ENCODE measurements at places on chromosomes 7 and 10.

- DNase-seq = no peak
Measured at GRCh38 chr10:88244781-88245625, 338.1 kb downstream of the RNLS start.

DNA sequence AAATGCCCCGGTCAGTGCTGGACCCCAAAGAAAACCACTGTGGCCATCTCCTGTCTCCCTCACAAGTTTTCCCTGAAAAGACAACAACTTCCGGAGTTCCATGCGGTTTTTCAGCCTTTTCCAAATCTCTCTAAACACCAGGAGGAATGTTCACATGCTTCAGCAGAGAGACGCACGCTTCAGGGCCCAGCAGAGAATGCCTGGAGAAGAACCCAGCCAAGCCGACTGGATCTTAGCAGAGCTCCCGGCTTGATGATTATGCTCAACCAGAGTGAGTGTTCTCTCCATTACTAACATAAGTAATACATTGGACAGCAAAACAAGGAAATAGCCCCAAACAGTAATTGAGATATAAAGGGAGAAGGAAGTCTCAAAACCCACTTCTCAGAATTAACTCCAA, 17.9 kb downstream of the PRKCQ start:
- no peak for DNase-seq

GRCh38 chr7:148368562-148368961, 222.0 kb upstream of the C7orf33 start:
- DNase-seq = no peak

- DNase-seq = no peak
Measured at GRCh38 chr7:109101332-109101731, 531.7 kb downstream of the DNAJB9 start.

- DNase-seq = peak; percentile 51
Measured at GRCh38 chr10:86535132-86535882, 13.7 kb upstream of the WAPL start.

DNA sequence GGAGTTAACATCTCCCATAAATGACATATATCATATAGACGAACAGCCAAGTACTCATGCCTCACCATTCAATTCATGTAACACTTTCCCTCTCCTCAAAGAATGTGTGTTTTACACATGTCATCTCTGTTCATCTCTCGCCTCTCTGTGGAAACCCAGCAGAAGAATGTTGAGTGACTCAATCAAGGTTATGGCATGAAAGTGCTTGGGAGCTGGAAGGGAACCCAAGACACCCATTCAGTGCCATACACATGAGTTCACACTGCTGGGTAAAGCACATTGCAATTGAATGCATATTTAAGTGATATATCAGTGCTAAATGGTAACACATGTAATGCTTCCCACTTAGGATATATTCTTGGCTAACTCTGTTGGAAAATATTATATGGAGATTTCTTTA, 322.9 kb downstream of the PTEN start:
- DNase-seq = no peak

GRCh38 chr7:6623589-6624245, 8.3 kb downstream of the ZNF853 start:
- DNase-seq = no peak

GRCh38 chr7:100894860-100895700, 608 bp downstream of the ACHE start:
- no peak for DNase-seq

GRCh38 chr7:101739775-101740398, 77.5 kb upstream of the CUX1 start:
- DNase-seq = no peak

DNA sequence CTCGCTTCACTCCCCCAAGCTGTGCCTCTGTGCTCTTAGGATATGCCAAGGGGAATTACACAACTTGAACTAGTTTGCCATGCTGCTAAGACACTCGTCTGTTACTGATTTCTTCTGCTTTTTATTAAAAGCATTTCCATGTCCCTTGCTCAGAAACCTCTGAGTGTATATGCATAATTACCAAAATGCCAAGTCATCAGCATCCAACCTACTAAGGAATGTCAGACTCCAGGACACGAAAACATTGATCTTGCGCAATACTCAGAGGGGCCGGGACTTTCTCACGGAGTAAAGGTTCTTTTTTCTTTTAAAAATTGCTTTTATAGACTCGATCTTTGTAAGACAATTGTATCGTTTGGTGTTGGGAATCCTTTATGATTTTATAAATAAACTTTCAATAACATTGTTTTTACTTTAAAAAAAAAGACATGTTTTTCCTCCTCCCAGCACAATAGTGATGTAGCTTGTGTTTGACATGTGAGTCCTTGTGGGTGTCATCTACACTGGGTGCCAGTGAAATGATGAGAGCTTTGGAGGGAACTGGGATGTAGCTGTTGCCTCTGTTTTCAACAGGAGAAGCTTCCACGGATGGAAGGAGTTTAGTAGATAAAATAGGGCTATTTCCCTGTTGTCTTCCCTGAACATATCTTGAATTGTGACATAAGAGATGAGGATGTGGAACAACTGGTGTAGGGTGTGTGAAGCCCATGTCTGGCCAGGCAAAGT, 43.6 kb downstream of the CNNM1 start:
- no peak for DNase-seq

DNA sequence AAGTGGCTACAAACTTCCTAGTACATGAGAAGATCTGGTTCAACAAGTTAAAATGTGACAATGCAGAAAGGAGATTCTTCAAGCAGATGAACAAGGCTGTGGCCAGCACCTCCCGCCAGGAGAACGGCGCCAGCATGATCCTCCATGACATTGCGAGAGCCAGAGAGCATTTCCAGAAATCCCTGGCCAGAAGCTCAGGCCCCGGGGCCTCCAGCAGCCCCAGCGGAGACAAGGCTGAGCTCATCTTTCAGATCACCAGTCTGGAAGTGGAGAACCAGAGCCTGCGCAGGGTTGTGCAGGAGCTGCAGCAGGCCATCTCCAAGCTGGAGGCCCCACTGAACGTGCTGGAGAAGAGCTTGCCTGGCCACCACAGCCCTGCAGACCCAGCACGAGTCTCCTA, 40.1 kb upstream of the ZNF273 start:
- no peak for DNase-seq

DNA sequence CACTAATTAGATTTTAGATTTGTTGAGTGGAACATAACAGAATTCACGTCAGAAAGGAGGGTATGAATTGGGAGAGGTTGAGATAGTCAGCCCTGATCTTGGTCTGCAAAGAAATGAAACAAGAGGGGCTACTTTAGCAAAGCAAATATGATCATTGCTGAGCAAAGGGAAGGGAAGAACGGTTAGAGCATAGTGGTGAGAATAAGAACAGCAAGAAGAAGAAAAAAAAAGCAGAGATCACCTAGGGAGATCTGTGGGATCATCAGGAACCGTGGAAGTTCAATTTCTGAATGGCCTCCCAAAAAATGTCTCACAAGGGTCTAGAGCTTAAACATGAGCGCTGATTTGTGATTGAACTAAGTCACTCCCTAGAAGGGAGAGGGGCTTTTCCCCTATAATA, 156.1 kb downstream of the DGKI start:
- no peak for DNase-seq

DNA sequence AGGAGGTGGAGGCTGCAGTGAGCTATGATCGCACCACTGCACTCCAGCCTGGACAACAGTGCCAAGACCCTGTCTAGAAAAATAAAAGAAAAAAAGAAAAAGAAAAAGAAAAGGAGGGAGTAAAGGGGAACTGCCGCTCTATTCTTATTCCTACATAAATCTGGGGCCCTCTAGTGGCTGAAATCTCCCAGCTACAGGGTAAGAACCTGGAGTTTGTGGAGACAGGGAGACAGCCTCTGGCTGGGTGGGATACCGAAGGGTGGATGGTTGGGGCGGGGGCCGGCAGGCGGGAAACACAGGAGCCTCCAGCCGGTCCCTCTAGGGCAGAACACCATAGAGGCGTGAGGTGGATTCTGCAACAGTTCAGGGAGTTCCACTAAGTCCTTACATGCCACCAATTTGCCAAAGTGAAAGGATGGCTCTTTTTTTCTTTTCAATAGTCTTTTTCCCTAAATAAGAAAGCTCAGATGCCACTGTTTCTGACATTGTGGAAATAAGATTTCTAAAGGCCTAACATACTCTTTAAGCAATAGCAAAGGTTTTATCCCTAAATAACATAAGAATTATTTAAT, 117.3 kb downstream of the SVIL start:
- no peak for DNase-seq

DNA sequence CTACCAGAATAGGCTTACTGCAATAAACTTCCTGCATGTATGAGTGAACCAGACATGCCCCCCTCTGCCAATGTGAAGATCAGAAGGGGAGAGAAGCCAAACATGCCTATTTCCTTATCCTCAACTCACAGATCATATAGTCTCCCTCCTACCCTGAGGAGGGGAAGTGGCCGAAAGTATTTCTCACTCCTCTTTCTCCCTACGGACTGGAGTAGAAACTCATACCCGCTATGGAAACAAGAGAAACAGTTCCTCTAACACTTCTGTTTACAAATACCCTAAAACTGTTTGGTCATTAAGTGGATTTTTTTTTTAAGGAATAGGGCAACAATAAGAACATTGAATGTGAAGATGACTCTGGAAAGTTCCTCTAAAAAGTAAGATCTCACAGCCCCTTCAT, 31.4 kb downstream of the CCNJ start:
- no peak for DNase-seq

GRCh38 chr10:78913219-78914059, 155.3 kb upstream of the ZMIZ1 start:
- DNase-seq = no peak

Data from tibial artery (tissue), 4 donors.